Activated T-helper 1 cell treated with anti-CD3 and anti-CD28 coated beads, Interleukin-2, amount 50 U/mL, for 16 hours (primary cell): ENCODE measurements at places on chromosomes 6 and 20.

- no peak for DNase-seq
Observed at GRCh38 chr20:16732506-16733152, 2.8 kb downstream of the SNRPB2 start.

GRCh38 chr6:10736731-10737130 lies 10.9 kb upstream of the TMEM14B start:
- DNase-seq = no peak

- no peak for DNase-seq
Observed at GRCh38 chr6:30136570-30137286, 788 bp downstream of the TRIM40 start.

- no peak for DNase-seq
Observed at GRCh38 chr6:51299621-51300380, 481.1 kb downstream of the TFAP2B start.

DNA sequence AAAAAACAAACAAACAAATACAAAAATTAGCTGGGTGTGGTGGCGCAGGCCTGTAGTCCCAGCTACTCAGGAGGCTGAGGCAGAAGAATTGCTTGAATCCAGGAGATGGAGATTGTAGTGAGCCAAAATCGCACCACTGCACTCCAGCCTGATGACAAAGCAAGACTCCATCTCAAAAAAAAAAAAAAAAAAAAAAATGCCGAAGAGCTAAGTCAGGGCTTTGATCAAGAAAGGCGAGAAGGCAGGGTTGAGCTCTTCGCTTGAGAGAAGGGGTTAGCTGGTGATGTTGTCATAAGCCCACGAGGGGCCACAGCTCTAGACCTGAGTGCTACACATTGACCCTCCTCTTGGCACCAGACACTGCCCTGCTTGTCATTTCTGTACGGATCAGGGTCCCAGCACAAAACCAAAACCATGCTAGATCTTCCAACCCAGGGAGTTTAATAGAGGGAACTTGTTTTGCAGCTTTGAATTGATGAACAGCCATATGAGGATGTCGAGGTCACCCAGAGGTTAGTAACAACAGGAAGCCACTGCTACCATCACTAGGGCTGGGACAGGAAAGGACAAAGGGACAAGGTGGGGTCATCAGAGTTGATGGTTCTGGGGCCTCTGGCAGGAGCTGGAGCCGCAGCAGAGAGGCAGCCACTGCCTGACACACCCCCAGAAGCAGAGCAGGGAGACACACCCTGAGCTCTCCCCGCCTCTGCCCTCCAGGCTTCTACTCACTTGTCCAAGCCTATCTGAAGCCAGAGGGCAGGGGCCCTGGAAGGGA lies 122.7 kb downstream of the SNX5 start:
- DNase-seq = no peak

DNA sequence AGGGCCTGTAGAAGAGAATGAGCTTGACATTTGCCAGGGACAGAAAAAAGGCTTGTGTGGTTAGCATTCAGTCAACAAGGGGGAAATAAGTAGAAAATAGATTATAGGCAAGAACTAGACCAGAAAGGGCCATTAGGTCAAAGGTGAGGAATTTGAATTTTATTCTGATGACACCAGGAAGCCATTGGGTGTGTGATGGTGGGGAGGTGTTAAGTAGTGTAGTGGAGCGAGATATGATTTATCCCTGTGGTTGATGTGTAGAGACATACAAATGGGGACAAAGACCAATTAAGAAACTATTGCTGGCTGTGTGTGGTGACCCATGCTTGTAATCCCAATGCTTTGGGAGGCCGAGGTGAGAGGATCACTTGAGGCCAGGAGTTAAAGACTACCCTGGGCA lies 11.0 kb downstream of the DSTN start:
- DNase-seq = no peak

GRCh38 chr6:136723780-136724179 lies 68.5 kb downstream of the MAP3K5 start:
- DNase-seq = peak; percentile 11

DNA sequence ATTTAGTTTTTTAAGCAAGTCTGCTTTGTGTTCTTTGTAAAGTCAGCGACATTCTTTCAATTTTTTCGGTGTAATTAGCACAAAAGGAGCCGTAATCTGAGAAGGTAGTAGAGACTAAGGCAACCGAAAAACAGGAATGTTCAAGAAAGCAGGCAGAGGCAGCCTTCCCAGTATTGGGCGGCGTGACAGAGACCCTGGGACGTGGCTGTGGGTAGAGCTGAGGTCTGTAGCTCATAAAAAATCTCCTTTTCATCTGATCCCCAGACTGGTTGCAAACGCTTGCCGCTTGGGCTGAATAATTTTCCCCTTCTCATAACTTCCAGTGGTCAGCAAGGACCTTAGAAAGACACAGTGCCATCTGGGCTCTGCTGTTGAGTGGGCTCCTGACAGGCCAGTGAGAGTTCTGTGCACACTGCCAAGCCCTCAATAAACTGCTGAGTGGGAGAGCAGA lies 30.8 kb downstream of the GNAS start:
- no peak for DNase-seq

- DNase-seq = no peak
Observed at GRCh38 chr20:24991897-24992486, 559 bp downstream of the APMAP start.

GRCh38 chr6:91708534-91708933 lies 1121.7 kb upstream of the MAP3K7 start:
- no peak for DNase-seq

DNA sequence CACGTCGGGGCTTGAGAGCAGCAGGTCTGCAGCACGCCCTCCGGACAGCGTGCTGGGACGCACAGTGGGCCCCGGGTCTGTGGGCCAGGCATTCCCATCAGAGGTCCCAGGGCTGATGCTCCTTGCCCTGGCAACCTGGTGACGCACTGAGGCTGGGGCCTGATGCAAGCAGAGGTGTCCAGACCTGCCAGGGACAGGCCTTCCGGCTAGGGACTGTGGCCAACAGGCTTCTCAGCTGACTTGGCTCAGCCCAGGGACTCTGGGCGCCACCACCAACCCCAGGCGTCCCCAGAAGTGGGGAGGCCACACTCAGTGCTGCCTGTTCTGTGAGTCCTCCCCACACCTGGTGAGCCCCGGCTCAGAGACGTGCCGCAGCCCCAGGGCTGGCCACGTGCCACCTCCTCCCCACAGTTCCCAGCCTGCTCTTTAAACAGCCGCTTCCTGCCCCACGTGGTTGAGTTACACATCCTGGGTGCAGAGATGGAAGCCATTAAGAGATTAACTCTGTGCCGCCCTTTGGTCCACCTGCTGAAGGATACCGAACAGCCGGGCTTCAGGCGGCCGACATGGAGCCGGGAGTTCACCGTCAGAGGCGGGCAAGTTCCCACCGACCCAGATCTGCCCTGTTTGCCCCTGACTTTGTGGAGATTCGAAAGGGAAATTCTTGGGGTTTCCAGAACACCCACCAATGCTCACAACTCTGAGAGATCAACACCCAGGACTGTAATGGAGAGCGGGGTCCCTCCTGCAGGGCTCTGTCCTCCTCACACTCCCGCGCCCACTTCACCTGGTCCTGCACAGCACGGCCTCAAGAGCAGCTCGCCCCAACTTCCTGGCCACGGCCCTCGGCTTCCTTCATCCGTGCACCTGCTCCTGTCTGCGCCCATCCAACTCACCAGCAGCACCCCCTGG lies 37.6 kb upstream of the ZBP1 start:
- peak; percentile 21 for DNase-seq

DNA sequence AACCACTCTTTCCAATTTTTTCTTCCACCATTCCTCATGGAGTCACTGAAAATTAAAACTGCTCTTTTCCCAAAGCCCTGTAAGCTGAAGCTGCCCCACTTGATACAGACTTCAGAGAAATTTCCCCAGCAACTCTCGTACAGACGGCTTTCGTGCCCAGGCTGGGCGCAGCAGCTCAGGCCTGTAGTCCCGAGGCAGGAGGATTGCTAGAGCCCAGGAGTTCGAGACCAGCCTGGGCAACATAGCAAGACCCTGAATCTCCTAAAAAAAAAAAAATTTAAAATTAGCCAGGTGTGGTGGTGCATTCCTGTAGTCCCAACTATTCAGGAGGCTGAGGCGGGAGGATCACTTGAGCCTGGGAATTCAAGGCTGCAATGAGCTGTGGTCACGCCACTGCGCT lies 6.6 kb downstream of the PPDPF start:
- DNase-seq = no peak

- DNase-seq = no peak
Observed at GRCh38 chr20:56517211-56517610, 7.3 kb upstream of the FAM209A start.

- no peak for DNase-seq
Observed at GRCh38 chr6:168120390-168121302, 41.6 kb upstream of the FRMD1 start.

- no peak for DNase-seq
Observed at GRCh38 chr6:163128324-163128723, 286.2 kb upstream of the QKI start.

DNA sequence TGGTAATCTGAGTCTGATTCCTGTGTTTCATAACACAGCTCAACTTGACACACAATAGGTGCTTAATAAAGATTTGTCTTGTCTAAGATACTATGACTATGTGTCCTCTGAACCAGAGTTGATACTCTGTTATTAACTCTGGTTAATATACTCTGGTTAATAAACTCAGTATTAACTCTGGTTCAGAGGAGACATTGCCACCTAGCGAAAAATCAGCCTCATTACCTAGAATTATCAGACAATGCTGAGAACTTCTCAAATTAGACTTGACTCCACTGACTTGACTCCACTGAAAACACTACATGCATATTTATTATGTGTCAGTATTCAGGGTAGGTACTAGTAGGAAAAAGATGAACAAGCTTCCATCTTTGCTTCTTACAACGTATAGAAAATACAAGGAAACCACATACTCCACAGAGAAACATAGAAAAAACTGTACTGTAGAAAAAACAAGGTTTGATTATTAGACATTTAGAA lies 73.9 kb downstream of the AHI1 start:
- no peak for DNase-seq

DNA sequence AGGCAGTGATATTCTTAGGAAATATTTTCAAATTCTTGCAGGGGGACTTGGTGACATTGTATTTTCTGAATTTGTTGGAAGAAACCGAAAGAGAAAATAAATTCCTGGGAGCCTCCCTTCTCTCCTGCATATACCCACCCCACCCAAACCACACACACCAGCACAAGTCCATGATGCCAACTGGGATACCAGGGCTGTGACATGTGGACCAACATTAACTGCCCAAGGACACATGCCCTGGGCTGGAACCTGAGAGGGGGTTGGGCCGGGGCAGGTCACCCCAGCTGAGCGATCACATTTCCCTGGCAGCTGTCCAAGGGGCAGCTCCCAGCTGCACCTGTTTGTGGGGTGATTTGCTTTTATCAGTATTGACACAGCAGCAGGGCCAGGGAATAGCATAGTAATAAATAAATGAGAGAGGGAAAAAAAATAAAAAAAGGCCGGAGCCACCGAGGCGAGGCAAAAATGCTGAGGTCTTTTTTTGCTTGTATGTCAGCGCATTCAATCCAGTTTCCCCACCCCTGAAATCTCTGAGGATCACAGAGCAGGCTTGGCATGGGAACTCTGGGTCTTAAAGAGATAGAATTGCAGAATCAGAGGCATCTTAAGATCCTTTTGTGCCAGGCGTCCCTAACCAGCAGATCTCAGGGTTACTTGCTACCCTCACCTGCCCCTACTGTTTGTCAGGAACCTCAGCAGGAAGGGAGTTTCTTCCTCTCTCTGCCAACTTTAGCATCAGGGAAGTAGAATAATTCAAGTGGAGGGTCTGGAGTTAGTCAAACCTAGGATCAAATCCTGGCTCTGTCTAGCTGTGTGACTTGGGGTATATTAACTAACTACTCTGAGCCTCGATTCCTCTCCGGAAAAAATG lies 66.5 kb upstream of the PIM1 start:
- DNase-seq = no peak

DNA sequence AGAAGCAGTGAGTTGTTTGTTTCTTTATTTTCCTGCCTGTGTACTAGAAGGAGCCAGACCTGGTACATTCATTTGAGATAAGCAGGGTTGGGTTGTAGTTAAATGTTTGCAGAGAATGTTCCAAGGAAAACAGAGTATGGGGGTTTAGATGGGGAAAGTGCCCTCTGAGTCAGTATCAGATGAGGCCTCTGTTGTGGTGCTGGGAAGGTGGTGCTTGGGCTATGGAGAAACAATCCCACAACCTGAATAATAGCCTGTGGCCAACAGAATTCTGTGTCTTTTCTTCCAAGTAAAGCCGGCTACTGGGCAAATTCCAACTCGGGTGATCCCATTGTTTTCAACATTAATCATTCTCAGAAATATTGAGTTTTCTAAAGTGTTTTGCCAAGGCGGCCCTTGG lies 109.3 kb downstream of the RNF144B start:
- no peak for DNase-seq

GRCh38 chr6:83258517-83258916 lies 65.4 kb downstream of the RWDD2A start:
- DNase-seq = no peak

DNA sequence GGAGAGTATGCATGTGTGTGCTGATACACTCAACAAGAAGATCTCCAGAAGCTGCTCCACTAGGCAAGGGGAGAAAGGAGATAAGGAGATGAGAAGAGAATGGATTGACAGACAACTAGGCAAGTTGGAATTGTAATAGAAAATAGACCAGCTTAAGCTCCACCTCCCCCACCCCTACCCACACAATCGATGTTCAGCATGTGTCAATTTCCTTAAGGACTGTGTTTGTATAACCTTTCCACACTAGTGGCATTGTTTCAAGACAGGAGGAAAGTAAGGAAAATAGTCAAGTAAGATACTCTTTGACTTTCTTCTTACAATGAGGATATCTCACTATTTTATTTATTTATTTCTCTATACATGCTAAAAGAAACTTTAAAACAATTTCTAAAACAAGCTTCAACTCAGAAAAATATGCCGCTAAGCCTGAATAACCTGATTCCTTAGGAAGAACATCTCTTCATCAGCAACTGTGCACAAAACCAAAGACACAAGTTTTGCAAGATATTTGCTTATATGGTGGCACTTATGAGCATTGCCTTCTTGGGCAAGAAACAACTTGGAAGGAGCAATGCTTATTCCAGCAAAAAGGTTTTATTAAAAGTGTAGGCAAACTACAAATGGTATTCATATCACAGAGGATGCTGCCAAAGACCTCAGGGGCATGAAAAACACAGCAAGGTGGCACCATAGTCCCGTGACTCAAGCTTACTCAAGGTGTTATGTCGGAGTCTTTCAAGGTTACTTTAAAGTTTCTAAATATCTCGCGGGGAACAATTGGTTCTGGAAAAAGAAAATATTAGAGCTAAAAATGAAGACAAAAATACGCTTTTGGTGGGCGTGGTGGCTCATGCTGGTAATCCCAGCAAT lies 249.1 kb downstream of the COL12A1 start:
- no peak for DNase-seq

- DNase-seq = no peak
Observed at GRCh38 chr6:52498538-52499017, 78.3 kb downstream of the TRAM2 start.

DNA sequence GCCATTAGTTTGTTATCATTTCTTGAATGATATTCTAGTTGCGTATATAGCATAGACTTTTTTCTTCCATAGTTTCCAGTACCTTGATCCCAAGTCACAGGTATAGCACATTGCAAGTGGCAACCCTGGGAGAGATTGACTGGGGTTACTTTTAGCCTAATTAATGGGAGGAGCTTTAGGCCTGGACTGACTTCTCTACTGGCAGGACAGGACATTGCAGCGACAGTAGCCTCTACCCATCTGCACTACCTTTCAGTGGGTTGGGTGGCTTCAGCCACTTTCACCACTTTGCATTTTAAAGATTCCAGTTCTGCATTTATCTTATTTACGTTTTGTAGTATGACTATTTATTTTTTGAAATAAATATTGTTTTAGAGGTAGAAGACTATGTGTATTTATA lies 320.3 kb downstream of the RIMS1 start:
- no peak for DNase-seq

- DNase-seq = no peak
Observed at GRCh38 chr20:48094196-48094749, 309.0 kb upstream of the SULF2 start.
